ENCODE measurements at places on chromosomes 6 and 20.

DNA sequence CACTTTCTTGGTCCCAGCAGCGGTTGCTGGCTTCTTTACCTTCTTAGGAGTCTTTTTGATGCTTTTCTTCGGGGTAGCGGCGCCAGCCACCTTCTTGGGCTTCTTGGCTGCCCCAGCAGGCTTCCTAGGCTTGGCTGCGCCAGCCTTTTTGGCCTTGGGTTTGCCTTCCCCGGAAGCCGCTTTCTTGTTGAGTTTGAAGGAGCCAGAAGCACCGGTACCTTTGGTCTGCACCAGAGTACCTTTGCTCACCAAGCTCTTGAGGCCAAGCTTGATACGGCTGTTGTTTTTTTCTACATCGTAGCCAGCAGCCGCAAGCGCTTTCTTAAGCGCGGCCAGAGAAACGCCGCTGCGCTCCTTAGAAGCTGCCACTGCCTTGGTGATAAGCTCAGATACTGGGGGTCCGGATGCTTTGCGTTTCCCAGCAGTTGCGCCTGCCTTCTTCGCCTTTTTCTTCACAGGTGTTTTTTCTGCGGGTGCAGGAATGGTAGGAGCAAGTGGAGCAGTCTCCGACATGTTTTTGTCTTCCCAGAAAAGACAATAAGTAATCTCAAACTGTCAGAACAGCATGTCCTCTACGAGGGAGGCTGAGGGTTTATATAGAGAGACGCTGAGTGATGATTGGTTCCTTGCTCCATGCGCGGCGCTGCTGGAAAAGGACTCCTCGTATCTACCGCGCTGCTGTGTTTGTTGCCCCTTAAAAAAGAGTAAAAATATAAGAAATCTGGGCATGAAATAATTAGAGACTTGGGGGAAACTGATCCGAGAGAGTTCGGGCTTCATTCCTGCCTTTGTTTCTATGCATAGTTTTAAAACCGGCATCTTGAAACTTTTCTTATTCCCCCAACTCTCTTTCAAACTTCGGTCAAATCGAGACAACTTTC is 130.3 kb upstream of the BTN3A2 start:
- DNase-seq = peak; percentile 86

GRCh38 chr6:46356543-46356942 is 134.7 kb downstream of the RCAN2 start:
- DNase-seq = no peak

DNA sequence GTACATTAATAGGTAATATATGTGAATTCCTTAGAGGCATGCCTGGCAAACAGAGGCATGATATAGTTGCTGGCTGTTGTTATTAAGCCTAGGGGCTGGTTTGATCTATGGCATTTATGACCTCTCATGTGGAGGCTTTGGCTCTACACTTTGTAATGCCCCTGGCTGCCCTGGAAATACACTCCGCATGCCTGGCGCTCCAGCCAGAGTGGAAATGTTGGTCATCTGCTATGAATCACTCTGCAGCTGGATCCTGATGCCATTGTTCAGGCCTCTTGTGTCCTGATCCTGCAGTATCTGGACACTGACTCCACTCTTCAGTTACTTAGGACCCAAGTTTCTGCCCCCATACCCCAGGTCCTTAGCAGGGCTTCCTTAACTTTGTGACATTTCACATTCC is 200.5 kb upstream of the PCSK2 start:
- DNase-seq = peak; percentile 60

DNA sequence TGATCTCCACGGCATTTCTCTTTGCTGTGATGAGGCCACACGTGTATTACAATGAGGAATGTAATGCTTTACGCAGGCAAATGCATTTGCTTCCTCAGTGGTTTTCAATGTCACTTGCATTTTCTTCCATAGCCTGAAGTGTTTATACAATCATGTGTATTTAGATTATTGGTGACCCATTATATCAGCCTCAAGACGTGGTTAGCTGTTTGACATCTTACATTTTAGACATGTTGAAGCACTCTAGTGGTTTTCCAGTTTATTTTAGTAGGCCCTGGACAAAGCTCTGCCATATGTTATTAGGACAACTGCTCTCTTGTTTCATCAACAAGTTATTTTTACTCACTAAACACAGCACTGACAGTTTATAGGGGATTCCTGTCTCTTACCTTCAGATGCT is 200.4 kb downstream of the UTRN start:
- no peak for DNase-seq

- no peak for DNase-seq
These were observed 27.6 kb upstream of the IFNGR1 start for GRCh38 chr6:137246791-137247202.

- DNase-seq = no peak
These were observed at the start of gene PDE10A for GRCh38 chr6:165662749-165663376. Gene PDE10A (minus strand): TSS chr6:165663241. CDS start chr6:165662811, 430 bp downstream.

DNA sequence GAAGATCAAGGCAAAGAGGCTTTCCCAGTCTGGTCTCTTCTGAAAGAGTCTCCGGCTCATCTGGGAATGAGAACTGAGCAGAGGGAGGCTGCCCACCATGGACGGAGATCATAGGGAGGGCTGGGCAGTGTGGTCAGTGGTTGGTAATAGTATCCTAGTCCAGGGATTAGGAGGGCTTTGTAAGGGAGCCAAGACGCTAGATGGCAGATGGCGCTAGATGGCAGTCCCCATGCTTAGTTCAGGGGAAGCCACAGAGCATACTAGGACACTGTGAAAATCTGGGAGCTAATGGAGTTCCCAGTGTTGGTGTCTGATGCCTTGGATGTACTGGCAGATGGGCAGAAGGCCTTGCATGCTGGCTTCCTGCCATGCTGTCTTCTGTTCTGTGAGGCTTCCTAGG is 21.7 kb upstream of the DAAM2 start:
- DNase-seq = no peak

DNA sequence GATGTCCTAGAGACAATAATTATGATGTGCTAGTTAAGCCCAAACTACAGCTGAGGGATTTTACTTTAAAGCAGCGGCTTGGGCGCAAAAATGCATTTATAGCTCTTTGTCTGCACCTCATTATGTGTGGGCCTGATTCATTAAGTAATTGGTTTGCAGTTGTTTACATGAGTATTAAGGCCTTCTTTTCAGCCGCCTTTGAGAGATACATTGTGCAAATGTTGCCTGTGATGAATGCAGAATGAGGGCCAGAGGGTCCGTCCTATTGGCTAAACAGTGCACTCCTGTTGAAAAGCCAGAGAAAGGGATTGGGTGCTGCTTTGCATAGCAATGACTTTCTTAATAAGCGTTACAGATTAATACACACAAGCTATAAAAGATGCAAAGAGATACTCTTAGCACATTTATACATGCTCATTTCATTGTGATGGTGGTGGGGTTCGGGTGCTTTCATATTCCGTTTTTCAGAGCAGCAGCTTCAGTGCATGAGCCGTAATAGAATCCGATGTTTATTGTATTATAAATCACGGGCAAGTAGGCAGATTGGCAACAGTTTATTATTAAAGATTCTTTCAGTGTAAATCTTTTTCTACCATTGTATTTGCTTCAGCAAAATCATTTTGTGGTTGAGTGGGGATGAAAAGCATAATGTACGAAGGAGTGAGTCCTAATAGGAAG is 68.2 kb upstream of the XRN2 start:
- no peak for DNase-seq

GRCh38 chr6:134740473-134741199 is 209.3 kb downstream of the ALDH8A1 start:
- DNase-seq = peak; percentile 71

DNA sequence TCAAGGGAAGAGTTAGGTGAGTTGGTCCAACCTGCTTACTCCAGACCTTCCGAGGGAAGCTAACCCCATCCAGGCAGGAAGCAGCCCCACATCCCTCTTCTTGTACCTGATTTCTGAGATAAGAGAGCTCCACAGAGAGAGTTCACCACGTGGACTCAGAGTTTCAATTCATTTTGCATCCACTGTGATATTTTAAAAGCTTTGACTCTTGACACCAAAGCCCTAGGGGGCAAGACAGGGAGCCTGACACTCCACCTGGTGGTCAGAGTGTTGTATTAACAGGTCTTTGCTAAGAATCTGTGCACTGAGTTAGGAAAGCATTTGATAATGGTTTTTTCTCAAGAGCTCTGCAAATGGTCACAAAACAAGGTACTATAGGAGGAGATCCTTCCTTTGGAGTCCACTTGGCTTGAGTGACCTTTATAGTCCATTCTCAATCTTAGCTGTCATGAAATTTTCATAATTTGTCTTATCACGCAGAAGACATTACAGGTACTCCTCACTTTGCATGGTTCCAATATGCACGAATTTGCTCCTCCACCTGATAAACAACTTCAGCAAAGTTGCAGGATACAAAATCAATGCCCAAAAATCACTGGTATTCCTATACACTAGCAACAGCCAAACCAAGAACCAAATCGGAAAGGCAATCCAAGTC is 56.2 kb upstream of the RIPOR2 start:
- peak; percentile 72 for DNase-seq

- DNase-seq = no peak
These were observed 553.5 kb downstream of the HACE1 start for GRCh38 chr6:104306211-104306610.

All from EH (cell line).